RWPE1 (cell line): ENCODE measurements at places on chromosomes 6 and 20.
A peak's percentile ranks its signal among the peaks of the same experiment; 100 is the strongest.

DNA sequence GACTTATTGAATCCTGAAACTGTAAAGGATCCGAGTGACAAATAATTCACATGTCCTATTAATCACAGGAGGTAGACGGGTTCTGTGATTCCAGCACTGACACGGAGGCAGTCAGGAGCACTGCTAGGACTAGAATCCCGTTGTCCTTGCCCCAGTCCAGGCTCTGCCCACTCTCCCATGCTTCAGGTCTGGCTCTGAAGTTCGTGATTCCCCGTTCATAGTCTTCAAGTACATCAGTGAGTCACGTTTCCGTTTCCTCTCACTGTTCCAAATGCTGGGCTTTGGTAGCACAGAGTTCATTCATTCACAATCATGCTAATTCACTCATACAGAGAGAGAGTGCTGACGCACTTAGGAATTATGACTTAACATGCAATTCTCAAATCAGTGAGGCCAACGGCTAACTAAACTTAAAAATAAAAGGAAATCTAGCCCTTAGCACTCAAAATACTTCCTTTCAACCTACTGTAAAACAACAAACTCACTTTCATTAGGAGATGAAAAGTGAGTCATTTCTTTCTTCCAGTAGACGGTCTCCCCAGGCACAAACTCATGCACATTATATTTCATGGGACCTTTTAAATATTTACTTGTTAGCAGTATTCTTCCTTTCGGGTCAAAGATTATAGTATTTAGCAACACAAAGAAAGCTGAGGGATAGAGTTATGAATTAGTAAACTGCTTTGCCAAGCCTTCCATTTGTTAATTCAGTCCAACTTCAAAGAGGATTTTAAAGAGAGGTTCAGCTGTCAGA lies 94.0 kb upstream of the NHSL1 start:
- DNase-seq: peak; percentile 84

GRCh38 chr6:139747154-139747553 lies 372.7 kb upstream of the CITED2 start:
- no peak for DNase-seq

- no peak for DNase-seq
These were observed 565.1 kb downstream of the C6orf118 start for GRCh38 chr6:164744301-164744700.

GRCh38 chr6:118890997-118891790 lies 2.8 kb upstream of the ASF1A start:
- no peak for DNase-seq

- DNase-seq: no peak
These were observed 7.4 kb upstream of the COX4I2 start for GRCh38 chr20:31630187-31630790.

DNA sequence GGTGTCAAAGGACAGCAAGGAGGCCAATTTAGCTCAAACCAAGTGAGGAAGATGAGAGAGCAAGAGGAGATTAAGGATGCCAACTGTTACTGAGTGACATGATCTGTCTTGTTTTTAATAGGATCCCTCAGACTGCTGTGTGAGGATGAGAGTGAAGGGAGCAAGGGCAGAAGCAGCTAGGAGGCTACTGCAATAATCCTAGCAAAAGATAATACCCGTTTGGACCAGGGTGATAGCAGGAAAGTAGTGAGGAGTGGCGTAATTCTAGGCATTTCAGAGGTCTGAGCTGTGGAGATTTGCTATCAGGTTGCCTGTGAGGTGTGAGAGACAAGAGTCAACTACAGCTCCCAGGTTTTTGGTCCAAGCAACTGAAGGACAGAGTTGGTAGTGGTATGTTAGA lies 14.7 kb downstream of the UBE2V1 start:
- DNase-seq: no peak

DNA sequence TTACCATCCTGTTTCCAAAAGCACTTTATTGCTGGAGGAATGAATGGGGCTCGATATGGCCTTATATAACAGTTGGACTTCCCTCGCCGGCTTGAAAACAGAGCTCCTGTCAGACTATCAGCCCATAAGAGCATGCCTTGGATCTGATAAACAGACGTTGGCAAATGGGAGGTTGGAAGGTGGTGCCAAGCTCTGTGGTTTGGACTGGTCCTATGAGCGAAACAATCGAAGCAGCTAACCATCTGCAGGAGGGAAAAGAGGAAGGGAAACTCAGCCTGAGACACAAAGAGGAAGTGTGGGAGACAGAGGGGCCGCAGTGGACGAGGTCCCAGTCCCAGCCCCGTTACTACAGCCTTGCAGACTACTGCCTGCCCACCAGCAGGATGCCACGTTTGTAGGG lies 92.9 kb downstream of the TFAP2C start:
- DNase-seq: no peak

- peak; percentile 86 for DNase-seq
These were observed 105.5 kb downstream of the AGPAT4 start for GRCh38 chr6:161168281-161168891.

- DNase-seq: no peak
These were observed 50.2 kb upstream of the REV3L start for GRCh38 chr6:111533087-111533784.

DNA sequence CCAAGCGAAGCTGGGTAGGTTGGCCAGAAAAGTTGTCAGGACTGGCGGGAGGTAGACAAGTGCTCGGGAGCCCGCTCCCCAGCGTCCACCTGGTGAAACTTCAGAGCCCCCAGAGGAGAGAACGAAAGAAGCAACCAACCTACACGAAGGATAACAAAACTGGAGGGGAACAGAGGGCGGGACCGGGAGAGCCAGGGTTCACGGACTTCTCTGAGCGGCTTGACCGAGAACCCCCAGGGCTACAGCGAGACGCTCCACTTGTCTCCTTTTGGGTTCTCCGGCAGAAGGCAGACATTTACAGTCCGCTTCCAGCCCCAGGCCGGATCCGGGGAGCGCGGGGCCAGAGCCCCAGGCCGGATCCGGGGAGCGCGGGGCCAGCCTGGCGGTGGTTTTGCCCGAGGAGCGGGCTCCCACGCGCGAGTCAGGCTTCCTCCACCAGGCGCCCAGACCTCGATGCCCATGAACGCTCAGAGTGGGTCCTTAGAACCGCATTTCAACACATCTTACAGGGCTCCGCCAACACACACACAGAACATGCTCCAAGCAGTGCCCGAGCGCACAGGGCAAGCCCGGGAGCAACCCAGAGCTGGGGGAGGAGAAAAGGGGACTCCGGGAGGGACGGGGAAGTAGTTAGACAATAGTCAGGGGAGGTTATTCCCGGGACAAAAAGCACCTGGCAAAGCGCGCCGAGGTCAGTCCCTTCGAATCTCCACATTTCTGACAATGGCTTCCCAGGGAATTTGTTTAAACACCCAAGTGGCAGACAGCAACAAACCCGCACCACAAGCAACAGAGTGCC lies 1.1 kb downstream of the PTPRK start:
- peak; percentile 39 for DNase-seq

DNA sequence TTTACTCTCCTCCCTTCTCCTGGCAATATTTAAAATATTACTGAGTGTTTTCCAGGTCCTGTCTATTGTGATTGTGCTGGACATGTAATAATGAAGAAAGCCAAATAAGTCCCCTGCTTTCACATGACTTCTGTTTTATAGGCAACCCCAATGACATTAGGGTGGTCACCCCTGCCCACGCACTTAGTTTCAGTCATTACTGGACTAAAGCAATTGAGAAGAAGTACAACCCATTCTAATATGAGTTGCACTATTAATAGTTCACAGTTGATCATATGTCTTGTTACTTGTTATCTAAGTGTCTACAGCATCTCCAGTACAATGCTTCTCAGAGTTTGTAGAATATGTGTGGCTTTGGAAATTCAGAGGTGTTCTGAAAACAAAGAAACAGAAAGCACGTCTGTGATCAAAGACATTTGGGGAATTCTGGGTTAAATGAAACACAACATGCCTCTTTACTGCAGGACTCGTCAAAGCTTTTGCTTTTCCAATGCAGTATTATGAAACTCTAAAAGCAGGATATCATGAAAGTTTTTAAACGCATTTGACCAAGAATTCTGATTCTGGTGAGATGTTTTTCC lies 789.5 kb downstream of the DHX35 start:
- no peak for DNase-seq

- no peak for DNase-seq
These were observed 11.1 kb downstream of the CRISP1 start for GRCh38 chr6:49855221-49855620.

- DNase-seq: no peak
These were observed 18.9 kb downstream of the WRNIP1 start for GRCh38 chr6:2784061-2784460.

GRCh38 chr20:63382551-63383300 lies 21.6 kb upstream of the CHRNA4 start:
- DNase-seq: no peak

DNA sequence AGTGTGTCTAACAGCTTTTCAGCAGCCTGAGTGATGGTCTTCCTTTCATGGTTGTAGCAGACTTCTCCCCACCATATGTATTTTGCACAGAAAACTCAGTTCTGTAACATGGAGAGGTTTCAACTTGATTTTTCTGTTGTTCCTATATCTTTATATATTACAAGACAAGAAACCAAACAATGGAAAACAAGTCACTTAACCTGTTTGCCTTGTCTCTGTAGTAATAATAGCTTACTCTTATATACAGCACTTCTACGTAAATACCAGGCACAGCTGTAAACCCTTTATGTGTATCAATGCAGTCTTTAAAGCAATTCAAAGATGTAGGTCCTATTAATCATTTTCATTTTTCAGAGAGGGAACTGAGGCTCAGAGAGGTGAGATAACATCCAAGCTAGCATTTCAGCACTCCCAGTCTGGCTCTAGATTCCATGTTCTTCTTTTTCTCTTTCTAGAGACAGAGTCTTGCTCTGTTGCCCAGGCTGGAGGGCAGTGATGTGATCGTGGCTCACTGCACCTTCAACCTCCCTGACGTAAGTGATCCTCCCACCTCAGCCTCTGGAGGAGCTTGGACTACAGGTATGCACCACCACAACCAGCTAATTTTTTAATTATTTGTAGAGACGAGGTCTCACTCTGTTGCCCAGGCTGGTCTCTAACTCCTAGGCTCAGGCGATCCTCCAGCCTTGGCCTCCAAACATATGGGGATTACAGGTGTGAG lies 90.4 kb downstream of the DTNBP1 start:
- no peak for DNase-seq

DNA sequence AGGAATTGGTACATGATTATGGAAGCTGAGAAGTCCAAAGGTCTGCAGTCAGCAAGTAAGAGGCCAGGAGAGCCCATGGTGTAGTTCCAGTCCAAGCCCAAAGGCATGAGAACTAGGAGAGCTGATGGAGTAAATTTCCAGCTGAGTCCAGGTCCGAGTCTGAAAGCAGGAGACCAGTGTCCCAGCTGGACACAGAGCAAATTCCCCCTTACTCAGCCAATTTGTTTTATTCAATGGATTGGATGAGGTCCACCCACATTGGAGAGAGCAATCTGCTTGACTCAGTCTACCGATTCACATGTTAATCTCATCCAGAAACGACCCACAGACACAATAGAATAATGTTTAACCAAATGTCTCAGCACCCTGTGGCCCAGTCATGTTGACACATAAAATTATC lies 14.9 kb downstream of the TMEM181 start:
- DNase-seq: no peak

- no peak for DNase-seq
These were observed 165.5 kb downstream of the PRKN start for GRCh38 chr6:162562041-162562440.

DNA sequence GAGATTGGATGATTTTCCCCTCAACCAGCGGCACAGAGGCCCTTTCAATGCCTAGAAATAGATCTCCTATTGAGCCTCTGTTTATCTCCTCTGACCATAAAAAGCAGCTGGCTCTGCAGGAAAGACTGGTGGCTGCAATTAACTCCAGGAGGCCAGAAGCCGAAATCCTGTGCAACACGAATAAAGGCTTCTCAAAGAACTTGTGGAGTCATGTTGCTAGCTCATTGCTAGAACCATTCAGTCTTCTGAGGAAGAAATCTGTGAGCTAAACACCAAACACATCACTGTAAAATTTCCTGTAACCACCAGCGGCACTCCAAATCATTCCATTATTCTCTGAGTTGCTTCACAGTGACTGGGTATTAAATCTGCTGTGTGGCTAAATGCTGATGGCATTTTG lies 49.1 kb upstream of the TPD52L1 start:
- DNase-seq: no peak

DNA sequence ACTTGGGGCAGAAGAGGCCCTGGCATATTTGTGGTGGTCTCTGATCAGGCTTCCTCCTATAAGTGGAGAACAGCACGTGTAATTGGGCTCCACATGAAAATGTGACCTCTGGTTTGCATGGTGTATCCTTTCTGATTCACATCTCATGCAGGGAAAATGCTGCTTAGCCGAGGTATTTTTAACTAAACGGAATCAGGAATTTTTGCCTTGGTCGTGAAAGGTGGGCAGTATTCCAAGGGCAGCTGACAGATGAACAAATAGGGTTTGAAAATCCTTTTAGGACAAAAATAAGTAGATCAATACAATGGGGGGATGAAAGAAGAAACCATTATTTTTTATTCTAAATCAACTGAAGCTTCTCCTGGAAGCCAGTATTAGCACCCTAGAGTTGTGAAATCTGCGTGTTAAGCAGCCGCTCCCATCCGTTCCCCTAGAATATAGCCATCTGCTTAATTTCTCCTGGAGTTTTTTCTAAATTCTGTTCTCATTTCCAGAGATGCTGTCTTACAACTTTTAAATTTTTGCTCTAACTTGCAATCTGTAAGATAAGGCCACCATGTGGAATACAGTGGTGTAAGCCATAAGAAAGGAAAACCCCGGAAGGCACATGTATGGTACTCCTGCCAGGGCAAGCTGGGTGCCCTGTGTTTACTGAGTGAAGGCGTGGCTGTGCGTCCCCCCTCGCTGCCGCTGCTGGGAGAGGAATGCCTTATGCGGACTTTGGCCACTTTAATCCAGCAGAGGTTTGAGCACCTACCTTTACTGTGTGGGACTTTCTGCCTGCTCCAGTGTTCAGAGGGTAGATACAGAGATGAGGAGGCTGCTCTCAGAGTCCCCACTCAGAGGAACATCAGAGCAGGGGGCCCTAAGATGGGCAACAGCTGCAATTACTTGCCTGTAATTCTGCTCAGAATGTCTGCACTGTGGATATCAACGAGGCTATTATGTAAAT lies 52.4 kb downstream of the SYNJ2 start:
- no peak for DNase-seq

- no peak for DNase-seq
These were observed 576.6 kb downstream of the PTPRT start for GRCh38 chr20:42613076-42613475.

DNA sequence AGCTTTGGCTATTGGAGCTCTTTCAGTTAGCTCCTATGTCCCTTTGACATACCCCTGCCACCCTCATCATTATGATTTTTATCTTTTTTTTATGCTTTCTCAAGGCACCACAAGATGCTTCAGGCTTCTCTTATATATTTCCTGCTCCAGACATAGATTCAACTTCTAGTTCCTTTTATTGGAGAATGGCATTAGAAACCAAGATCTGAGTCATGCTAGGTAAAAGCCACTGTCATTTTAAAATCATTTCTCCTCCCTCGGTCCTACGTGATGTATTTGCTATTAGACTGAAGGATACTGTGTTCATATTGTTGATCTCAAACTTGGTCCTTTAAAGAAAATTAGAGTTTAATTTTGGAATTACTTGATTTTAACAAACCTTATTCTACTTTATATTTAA lies 8.3 kb downstream of the TENT5A start:
- no peak for DNase-seq
